ENCODE measurements at places on chromosomes 1 and 21.

- DNase-seq: no peak
Measured at GRCh38 chr21:45741691-45742090, 98.2 kb downstream of the PCBP3 start.

- no peak for DNase-seq
Measured at GRCh38 chr1:153344718-153345025, 4.0 kb downstream of the PGLYRP4 start.

DNA sequence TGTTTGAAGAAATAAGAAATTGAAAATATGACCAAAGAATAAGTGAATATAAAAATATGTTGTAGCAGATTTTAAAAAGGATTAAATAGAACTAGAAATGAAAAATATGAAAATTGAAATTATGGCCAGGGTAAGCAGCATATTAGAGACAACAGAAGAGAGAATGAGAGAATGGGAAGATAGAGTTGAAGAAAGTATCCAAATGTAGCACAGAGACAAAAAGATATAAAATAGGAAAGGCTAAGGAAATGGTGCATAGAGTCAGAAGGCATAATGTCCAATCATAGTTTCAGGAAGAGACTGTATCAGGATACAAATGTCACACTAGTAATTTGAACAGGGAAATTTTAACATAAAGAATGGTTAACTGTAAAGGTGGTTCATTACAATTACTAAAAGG is 29.5 kb downstream of the AZIN2 start:
- no peak for DNase-seq

DNA sequence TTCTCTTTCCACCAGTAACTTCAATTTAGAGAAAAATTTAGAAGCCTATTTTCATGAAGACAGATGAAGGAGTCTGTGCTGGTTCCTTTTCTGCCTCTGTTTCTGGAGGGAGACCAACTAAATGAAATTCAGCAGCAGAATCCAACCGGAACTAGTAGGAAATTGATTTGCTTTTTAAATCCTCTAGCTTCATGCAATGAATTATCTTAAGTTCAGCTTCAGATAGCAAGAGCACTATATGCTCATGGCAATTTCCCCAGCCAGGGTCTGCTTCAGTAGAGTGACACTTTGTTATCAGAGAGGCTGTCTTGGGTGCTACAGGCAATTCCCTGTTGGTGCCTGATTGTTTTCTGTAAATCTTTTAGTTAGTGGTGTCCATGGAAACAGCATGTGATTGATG is 189.7 kb downstream of the SLC35F3 start:
- DNase-seq: no peak

GRCh38 chr1:197137322-197137721 is 9.1 kb downstream of the ASPM start:
- DNase-seq: no peak

GRCh38 chr1:55682198-55682597 is 467.0 kb upstream of the USP24 start:
- no peak for DNase-seq

GRCh38 chr1:158013840-158014730 is 20.6 kb downstream of the KIRREL1 start:
- no peak for DNase-seq

GRCh38 chr1:235841938-235842545 is 24.7 kb downstream of the LYST start:
- DNase-seq: no peak

DNA sequence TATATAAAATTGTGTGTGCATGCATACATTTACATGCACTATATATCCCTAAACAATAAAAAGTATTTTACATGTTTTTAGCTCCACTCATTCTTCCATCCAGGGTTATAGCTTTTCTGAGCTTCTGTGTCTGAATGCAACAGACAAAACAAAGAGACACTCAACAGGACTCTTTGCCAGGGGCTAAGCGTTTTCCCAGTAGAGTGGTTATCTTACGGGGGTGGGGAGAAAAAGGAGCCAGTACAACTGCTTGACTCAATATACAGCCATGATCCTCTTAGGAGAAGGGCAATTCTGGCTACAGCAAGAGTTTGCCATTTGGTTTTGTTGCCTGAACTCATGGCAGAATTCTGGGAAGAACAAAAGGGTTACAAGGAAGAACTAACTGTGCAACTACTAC is 14.6 kb upstream of the PPP2R5A start:
- DNase-seq: no peak

DNA sequence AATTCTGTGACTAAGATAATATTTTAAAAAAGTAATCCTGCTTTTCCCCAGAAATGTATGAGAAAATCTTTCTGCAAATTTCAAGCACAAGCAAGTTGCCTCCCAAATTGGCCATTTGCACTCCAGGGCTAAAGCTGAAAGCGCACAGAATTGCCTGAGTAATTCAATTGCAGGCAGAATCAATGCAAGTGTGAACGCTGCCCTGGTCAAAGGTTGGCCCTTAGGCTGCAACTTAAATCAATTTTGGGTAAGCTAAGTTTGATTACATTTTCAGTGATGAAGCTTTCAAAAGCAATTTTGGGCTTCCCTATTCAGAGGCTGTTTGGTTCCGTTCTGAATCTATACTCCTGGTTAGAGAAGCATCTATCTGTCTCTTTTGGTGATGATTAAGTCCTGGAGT is 501.8 kb upstream of the ZRANB2 start:
- no peak for DNase-seq

DNA sequence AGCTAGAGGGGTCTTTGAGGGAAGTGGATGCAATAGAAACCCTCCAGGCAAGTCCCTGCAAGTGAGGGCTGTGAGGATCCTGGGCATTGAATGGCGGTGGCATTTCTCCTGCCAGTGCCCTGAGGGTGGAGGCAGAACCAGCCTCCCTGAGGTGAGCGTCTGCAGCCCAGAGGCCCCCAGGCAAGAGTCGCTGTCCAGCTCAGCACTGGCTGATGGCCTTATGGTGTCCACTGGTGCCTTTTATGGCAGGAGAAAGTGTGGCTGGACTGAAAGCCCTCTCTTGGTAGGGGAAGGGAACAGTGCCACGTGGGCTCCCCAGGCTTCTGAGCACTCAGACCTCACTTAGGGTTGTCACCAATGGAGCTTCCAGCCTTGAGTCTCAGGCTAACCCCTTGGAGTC is 77.3 kb downstream of the SH3BGR start:
- no peak for DNase-seq

GRCh38 chr1:111565968-111566367 is 53.6 kb upstream of the RAP1A start:
- DNase-seq: no peak

GRCh38 chr21:21367583-21367982 is 369.4 kb downstream of the NCAM2 start:
- DNase-seq: no peak

DNA sequence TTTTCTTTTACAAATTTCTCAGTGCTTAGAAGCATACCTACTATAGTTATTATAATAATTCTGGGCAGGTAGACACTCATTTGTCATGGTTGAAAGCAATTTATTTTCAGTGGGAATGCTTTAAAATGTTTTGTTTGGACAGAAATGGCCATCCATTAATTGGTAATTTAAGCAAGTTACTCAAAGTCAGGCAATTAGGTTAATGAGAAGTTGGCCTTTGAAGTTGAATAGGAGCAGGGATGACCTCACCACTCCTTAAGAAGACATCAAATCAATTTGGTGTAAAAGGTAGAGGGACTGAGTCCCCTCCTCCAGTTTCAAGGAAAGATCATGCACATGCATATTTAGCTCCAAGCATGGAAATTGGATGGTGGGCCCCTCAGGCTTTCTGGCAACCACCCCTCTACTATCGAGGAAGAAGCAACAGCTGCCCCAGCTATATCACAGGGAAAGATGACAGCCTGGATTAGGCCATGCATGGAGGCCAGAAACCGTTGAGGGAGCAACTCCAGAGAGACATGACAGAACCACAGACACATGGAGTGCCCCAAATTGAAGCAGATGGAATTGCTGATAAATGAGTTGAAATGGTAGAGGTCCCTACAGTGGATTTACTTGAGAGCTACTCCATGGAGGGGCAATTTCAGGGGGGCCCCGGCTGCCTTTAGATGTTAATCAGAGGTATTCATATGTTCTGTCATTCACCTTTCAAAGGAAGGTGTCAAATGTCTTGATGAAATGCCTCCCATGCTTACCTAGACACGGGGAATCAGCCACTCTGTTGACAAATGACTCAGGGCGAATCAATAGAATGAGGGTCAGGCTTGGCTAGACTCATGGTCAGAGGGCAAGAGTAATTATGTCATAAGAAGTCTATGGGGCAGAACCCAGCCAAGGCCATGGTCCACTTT is 26.7 kb downstream of the HLX start:
- no peak for DNase-seq

DNA sequence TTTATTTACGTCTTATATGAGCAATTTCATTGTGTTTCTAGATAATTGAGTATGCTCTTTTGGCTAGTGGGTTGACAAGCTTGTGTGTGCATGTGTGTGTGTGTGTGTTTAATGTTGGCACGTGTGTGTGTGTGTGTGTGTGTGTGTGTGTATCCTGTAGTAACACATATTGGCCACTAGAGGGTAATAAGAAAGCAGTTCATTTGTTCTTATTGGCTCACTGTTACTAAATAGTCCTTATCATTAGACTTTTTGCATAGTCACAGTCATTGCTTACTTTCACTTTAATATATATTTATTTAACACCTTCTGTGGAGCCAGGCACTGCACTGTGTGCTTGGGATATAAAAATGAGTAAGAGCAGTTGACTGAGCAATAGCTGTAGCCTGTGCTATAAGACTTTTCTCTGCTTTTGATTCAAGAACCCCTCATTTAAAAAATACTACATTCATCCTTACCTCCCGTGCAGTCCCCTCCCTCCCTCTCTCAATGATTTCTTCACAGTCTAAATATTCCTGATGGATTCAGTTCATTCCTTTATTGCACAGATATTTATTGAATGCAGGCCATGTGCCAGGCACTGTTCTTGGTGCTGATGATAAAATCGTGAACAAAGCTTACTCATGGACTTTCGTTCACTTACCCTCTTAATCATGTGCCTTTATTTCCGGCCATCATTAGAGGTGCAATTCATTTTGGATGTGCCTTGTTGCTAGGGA is 96.7 kb downstream of the DYRK1A start:
- DNase-seq: no peak

- DNase-seq: no peak
Measured at GRCh38 chr21:44286716-44287632, 1.3 kb downstream of the AIRE start.

GRCh38 chr1:225613006-225613405 is 39.9 kb downstream of the ENAH start:
- DNase-seq: no peak

DNA sequence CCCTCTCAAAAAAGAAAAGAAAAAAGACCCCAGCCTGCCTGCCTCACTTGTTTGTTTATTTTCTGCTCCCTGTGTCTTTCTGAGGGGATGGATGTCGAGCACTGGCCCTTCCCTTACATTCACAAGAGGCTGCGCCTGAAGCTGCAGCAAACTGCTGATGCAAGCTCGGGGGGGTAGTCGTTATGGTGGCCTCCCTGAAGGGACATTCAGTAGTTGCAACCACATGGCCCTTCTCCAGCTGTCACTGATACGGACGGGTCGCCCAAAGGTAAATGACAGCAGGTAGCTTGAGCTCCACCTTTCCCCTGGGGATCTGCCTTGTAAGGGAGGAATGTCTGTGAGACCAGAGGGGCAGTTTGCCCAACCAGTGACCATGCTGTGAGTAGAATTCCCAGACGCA is 17.7 kb downstream of the PLEKHM2 start:
- DNase-seq: no peak

GRCh38 chr1:95850763-95851162 is 616.8 kb downstream of the RWDD3 start:
- no peak for DNase-seq

DNA sequence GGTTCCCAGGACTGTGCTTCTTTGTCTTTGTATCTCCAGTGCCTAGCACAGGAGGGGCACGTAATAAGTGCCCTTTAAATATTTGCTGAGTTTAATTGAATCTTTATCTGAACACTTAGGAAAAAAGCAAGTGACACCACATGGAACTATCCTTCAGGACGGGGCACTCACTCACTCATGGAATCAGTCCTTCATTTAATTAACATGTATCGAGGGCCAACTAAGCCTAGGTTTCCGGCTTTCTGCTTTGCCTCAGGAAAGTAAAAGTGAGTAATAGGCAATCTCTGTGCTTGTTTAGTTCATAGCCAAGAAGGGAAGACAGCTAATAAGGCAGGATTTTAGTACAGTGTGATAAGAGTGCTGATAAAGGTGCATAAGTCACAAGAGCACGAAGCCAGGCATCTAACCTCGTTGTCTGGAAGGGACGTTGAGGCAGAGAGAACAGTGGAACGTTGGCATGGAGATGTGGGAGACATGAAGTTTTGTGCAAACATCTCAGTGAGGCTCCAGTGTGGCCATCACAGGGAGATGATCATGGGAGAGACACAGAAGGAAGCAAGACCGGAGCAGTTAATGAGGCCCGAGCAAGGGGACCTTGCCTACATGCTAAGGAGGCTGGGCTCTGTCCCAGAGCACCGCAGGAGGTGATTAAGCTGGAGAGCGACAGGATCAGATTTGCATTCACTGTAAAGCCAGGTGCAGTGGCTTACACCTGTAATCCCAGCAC is 54.1 kb upstream of the TRIM67 start:
- DNase-seq: no peak

DNA sequence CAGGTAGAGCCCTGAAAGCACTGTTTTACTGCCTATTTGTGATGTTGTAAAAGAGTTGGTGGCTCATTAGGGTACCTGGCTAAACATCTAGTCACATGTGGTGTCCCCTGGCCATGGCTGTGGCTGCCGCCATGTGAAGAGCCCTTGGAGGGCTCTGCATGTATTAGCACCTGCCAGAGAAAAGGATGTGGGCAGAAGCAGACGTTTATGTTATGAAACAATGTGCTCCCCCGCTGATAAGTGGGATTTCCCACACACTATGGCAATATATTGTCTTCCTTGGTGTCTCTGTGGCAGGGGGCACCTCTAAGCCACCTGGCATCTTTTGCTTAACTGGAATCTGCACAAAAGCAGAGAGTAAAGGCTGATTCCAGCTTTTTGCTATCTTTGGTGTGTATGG is 9.6 kb downstream of the TENT5C start:
- DNase-seq: no peak

GRCh38 chr1:158454537-158454936 is 7.1 kb upstream of the OR10K1 start:
- no peak for DNase-seq

DNA sequence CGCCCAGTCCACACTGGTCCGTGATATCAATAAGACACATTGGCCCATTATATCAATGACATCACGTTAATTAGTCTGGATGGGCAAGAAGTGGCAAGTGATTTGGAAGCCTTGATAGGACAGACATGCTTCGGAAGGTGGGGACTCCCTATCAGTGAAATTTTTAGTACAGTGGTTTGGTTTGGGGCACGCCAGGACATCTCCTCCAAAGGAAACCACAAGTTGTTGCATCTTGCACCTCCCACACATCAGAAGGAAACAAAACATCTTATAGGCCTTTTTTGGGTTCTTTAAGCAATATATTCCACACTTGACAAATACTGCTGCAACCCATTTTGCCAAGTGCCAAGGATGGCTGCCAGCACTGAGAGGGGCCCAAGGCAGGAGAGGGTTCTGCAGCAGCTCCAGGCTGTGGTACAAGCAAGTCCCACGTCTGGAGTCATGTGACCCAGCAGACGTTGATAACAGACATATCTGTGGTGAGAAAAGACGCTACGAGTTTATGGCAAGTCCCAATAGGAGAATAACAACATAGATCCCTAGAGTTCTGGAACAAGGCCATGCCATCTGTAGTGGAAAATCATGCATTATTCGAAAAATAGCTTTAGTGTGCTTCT is 95.3 kb upstream of the DISP3 start:
- no peak for DNase-seq

- DNase-seq: no peak
Measured at GRCh38 chr1:225816643-225817538, 7.0 kb downstream of the EPHX1 start.

- no peak for DNase-seq
Measured at GRCh38 chr1:64469977-64470664, at the start of gene CACHD1. Gene CACHD1 (plus strand): TSS chr1:64470129. CDS start chr1:64470745, 616 bp downstream.
